Choroid plexus epithelial cell (primary cell): ENCODE measurements at places on chromosomes 5 and 9.

DNA sequence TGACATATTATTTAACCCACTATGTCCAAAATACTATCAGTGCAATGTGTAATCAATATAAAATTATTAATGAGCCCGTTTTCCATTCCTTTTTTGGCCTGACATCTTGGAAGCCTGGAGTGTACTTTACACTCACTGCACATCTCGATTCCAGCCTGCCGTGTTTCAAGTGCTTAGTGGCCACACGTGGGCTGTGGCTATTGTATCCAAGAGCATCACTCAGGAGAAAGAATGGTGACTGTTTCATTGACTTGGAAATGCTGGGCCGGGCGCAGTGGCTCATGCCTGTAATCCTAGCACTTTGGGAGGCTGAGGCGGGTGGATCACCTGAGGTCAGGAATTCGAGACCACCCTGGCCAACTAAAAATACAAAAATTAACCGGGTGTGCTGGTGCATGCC lies 54.5 kb downstream of the CFAP77 start:
- DNase-seq: no peak

GRCh38 chr5:173963182-173963838 lies 25.7 kb upstream of the C5orf47 start:
- peak; percentile 53 for DNase-seq

DNA sequence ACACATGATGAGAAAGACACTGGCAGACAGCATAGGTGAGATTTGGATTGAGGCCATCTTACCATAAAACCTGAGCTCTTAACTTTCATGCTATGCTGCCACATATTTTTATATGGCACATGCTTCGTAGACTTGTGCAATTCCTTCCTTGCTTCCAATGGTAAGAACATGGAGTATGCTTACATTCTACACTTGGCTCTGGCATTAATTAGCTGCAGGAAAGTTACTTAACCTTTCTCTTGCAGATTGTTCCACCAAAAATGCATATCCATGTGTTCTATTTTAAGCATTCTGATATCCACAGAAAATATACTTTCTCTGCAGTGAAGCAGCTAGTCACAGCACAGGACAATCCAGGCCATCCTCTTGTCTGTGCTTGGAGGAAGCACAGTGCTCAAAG lies 119.4 kb downstream of the MPDZ start:
- DNase-seq: no peak

GRCh38 chr5:12022444-12022843 lies 118.2 kb upstream of the CTNND2 start:
- no peak for DNase-seq

DNA sequence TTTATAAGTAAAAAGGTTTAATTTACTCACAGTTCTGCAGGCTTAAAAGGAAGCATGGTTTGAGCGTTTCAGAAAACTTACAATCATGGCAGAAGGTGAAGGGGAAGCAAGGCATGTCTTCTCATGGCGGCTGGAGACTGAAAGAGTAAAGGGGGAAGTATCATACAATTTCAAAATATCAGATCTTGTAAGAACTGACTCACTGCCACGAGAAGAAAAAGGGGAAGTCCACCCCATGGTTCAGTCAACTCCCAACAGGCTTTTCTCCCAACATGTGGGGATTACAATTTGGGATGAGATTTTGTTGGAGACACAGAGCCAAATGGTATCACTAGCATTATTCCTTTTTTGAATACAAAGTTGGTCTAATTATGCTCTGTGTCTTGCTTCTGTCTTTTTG lies 627.9 kb upstream of the ST8SIA4 start:
- DNase-seq: no peak

DNA sequence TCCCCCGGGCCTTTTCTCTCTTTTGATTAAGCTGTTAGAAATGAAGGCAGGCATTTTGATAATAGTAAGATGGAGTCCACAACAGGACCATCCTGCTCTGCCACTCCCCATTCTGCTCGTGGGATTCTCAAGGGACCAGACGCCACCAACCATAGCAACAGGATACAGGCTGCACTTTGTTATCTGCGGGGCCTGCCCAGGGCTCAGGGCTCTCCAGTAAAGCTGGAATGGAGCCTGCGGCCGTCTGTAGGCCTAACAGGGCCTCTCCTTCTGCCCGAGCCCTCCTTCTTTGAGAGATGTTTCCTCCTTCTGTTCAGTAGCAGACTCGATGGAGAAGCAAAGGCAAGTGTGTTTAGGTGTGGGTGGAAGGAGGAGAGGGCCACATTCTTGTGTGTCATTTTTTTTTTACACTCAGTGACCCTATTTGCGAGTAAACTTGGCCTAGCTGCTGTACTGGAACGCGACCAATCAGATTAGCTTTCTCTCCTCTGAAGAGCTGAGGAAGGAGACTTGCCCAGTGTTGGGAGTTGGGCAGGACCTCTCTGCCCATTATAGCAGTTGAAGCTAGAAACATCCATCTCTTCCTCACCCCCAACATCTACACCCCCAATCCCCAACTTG lies 8.9 kb upstream of the EPB41L4B start:
- DNase-seq: no peak

DNA sequence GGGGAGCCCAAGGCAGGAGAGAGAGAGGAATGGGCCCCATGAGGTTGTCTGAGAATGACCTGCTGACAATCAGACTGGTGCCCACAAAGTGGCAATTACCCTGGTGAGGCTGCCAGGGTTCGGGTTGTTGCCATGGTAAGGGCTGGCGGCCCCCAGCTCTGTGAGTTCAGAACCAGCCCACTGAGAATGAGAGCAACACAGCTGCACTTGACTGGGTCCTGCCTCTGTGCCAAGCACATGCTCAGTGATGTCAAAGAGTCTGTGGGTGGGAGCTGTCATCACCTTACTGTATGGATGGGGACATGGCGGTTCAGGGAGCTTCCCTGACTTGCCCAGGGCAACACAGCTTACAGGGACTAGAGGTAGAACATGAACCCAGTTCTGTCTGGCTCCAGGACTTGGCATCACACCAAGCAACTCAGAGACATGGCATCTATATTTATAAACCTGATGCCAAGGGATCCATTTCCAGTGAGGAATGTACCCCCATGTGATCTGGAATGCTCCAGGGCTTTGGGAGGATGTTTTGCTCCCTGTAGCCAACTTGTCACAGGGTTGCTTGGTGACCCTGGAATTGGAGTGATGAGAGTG lies 38.2 kb upstream of the TEX48 start:
- peak; percentile 26 for DNase-seq

DNA sequence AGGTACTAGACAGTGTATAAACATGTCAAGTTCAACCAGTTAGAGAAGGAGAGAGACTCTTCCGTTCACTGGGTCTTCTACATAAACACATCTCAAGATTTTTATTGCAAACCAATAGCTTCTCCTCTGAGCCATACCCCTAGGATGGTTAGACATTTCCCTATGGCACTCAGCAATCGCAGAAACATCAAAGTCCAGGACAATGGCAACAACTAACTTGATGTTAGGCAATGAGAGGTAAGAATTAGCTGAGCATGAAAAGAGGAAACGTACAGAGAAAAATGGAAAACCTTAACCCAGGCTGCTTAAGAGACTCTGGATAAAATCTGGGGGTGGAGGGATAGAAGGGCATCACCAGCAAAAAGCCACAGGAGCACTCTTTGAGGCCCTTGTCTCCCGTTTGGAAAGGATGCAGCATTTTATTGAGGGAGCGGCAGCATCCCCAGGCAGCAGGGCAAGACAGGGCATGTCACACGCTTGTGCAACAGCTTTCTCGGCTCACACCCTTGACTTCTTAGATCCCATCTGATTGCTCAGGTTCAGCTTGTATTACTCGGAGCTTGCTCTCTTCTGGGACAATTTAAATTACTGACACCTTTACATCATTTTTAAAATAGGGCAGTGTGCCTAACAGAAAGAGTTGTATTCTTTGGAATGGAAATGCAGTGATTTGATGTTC lies 8.6 kb upstream of the PSAT1 start:
- DNase-seq: no peak

DNA sequence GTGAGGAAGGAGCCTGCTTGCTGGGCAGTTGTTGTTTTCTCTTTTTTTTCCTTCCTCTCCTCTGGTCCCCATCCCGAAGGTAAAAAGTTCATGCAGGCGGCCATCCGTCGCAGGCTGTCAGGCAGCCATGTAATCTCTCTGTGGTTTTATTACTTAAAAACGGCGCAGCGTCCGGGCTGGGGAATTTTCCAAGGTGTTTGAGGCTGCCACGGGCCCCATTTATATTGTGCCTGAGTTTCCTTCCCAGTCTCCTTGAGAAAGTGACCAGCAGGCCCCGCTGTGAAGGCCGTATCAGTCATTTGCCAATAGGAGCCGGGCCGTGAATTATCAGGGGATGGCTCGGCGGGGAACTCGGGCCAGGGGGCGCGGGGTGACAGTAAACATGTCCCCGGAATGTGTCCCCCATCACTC lies 289.7 kb downstream of the PBX3 start:
- no peak for DNase-seq

DNA sequence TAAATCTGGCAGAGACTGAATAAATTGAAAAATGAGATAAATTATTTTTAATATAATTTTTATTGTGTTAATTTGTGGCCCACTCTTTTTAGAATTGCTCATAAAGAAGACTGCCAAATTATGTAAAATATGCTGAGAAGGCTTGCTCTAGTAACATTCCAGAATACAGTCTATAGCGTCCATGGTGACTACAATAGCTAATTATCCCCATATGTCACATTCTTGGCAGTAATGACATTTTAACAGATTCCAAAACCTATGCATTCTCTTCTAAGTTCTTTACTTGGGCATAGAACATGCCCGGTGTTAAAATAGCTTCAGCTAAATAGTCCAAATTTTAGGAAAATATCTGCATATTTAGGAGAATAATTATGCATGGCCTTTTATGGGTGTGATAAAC lies 697.0 kb upstream of the SEMA6A start:
- no peak for DNase-seq

DNA sequence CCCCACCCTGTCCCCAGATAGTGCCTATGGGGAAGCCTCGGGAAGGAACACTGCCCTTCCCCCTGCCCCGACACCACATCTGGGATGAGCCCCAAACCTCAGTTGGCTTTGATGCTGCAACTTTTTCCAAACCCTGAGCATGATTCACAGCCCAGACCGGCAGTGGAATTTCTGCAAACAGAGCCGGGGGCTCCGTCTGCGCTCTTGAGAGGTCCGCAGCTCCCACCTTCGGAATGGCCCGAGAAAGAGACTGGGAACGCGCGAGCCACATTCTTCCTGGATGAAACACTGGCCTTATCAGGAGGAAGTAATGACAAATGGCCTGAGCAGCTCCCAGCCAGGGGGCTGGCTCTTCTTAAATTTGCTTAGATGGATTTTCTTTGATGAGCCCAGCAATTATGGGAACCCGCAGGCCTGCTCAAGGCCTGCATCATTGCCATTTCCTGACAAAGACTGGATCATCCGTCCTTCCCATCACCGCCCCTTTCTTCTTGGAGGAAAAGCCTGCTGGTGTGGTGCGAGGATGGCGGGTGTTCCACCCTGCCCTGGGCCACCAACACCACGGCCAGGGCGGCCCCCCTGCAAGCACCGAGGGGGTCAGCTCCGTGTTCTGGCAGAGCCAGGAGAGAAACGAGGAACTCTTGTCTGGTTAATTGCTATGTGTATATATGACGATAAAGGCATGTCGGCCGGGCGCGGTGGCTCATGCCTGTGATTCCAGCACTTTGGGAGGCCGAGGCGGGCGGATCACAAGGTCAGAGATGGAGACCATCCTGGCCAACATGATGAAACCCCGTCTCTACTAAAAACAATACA lies 38.8 kb upstream of the COL5A1 start:
- DNase-seq: peak; percentile 98

DNA sequence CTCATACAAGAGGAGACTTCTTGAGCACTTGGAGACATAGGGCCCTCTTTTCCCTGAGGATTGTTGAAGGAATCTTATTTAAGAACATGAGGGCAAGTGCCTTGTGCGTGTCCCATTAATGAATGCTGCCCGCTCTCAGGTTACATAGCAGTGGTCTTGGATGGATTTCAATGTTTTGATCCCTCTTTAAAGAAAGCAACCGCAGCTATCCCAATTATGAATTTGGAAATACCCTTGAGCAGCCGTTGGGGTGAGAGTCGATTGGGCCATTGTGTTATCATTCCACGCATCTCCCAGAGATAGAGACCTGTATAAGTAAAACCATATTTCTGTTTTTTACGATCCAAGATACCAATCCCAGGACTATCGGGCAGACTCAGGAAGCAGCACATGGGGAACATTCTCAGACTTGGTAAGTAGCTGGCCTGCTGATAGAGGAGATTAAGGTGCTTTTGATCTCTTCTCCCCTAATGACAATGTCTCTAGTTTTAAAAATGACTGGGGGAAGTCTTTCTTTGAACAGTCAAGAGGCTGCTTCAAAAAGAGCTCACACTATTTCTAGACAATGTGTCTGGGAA lies 145.3 kb downstream of the MACROH2A1 start:
- DNase-seq: no peak

- no peak for DNase-seq
These were observed 164.6 kb upstream of the DMRT1 start for GRCh38 chr9:676780-677438.

GRCh38 chr5:170743876-170744212 lies 39.7 kb upstream of the GABRP start:
- DNase-seq: no peak

- peak; percentile 26 for DNase-seq
These were observed 30.5 kb upstream of the EEIG1 start for GRCh38 chr9:128011071-128011817.

DNA sequence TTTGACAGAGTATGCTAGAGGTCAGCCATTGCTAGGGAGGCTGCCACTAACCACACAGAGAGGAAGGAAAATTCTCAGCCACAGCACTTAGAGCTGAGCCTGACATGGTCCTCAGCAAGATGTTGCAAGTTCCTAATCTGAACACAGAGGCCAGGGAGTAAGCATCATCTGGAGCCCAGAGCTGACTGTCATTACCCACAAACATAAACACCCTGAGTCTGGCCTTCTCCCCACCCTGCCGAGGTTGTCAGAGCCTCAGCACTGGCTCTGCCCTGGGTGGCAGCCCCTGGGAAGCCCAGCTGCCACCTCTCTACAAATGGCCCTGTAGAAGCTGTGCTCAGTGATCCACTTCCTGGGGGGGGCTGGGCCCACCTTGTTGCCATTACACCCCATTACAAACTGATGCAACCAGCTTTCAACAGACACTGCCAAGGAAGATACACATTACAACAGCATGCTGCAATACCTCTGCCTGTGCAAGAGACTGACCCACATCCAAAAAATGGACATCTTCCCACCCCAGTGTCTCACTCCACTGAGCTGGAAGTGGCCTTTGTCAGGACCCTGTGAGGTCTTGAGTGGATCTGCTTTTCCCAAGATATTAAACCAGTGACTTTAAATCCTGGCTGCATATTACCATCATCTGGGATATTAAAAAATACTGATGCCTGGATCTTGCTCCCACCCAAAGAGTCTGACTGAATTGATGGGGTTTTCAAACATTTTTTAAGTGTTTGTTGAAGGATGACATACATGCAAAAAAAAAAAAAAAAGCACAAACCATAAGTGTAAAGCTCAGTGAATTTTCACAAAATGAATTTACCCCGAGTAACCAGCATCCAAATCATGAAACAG lies 33.0 kb downstream of the IRF1 start:
- peak; percentile 90 for DNase-seq
